COR-L47 (cell line): ENCODE measurements at places on chromosomes 6 and 20.

DNA sequence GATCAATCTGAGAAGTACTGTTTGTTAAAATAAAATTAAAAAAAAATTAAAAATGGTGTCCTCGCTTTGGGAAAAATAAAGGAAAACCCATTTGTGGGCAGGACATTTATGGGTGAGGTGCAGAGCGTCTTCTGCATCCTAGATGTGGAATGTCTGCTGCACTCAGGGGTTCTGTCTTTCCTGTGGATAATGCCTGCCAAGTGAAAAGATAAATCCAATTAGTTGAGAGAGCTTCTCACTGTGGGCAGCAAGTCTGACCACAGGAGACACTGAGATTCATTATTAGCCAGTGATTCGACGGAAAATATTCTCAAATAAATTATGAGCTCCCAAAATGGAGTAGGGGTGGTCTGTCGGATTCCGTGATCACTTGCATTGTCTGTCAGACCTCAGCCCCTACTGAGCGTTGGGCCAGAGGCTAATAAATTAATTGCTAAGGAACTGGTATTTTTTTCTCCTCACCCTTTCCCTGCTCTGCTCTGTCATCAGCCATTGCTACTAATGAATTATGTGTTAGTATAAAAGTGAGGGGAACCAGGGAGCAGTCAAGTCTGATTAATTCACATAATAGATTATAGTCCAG is 10.0 kb downstream of the GMPR start:
- no peak for DNase-seq

- DNase-seq = no peak
Measured at GRCh38 chr20:63602321-63602720, 24.6 kb downstream of the GMEB2 start.

DNA sequence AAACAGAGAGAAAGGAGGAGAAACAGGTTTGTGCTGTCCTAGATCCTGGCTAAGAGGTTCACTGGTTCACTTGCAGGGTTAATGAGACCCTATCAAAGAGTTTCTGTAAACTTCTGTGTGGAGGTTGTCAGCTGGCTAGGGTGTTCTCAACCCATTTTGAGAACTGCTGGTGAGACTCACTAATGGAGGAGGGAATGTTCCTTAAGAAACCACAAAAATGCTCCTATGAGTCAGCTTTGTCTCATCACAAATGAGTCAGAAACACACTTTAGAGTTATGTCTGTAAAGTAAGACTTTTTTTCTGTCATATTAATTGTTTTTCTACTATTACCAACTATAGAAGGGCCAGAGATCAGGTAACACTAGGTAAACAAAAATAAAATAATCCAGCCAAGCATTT is 884.4 kb downstream of the PHF3 start:
- no peak for DNase-seq

GRCh38 chr20:38586181-38586525 is 5.2 kb downstream of the ADIG start:
- DNase-seq = no peak

GRCh38 chr6:169921217-169921616 is 169.8 kb downstream of the ERMARD start:
- no peak for DNase-seq

DNA sequence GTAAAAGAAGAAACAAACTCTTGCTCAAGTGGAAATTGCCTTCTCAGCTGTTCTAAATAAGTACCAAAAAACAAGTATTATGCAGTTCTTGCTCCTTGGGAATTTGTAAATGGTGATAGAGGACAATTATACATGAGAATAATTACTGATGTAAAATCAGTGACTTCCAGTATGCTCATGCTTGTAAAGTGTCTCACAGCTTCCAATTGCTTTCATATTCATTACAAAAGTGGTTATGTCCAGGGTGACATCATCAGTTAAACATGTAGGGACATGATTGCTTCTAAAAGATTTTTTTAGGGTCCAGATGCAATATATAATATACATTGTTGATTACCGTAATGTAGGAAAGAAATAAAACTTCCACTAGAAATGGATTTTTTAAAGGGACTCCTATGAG is 122.8 kb upstream of the B3GAT2 start:
- no peak for DNase-seq
